Hematopoietic multipotent progenitor cell treated with erythropoietin and hydrocortisone succinate and interleukin-3 and kit ligand, for 6 days (in vitro differentiated cells): ENCODE measurements at places on chromosomes 5 and 9.

DNA sequence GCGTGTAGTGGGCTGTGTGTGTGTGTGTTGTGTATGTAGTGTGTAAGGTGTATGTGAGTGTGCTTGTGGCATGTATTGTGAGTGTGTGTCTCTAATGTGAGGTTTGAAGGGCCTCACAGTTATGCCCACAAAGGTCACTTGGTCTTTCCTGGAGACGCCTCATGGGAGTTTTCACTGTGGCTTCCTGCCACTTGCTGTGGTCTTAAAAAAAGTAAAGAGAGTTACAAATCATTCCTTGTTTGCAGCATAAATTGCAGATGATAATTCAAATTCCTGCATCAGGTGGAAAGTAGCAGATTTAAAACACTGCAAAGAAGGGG lies 72.6 kb downstream of the TENT4A start:
- no peak for DNase-seq

GRCh38 chr9:76510041-76510440 lies 51.1 kb downstream of the GCNT1 start:
- no peak for DNase-seq

- peak; percentile 3 for DNase-seq
These were observed 87.0 kb upstream of the TNC start for GRCh38 chr9:115204904-115205453.

GRCh38 chr5:39178171-39178570 lies 41.2 kb downstream of the FYB1 start:
- peak; percentile 48 for DNase-seq

DNA sequence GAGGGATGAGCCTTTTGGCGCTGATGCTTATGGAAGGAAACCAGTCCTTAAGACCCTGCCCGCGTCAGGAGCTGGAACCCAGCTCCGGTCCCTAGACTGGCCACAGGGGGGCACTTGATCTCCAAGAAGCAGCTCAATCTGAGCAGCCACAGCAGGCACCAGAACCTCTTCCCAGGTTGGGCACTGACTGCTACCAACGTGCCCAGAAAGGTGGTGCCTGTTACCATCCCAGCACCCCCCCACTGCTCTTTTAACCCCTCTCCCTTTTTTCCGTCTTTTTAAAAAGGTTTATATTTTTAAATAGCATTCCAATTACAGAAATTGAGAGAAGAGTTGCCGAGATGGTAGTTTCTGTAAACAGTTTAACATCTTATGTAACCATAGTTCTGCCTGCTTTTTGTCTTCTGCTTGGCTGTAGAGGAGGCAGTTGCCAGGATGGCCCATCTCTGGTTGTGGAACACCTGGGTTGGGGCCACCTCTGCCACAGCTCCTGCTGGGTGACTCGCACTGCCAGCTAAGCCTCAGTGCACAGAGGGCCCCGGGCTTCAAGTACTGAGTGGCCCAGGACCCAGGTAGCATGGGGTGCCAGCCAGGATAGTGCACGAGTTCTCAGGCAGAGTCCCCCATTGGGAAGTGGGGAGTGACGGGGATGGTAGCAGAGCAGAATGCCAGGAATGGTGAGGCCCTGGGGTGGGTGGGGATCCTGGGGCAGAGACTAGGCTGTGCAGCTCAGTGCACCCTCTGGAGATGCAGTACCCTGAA lies 62.8 kb downstream of the PFDN1 start:
- DNase-seq, result peak; percentile 80

DNA sequence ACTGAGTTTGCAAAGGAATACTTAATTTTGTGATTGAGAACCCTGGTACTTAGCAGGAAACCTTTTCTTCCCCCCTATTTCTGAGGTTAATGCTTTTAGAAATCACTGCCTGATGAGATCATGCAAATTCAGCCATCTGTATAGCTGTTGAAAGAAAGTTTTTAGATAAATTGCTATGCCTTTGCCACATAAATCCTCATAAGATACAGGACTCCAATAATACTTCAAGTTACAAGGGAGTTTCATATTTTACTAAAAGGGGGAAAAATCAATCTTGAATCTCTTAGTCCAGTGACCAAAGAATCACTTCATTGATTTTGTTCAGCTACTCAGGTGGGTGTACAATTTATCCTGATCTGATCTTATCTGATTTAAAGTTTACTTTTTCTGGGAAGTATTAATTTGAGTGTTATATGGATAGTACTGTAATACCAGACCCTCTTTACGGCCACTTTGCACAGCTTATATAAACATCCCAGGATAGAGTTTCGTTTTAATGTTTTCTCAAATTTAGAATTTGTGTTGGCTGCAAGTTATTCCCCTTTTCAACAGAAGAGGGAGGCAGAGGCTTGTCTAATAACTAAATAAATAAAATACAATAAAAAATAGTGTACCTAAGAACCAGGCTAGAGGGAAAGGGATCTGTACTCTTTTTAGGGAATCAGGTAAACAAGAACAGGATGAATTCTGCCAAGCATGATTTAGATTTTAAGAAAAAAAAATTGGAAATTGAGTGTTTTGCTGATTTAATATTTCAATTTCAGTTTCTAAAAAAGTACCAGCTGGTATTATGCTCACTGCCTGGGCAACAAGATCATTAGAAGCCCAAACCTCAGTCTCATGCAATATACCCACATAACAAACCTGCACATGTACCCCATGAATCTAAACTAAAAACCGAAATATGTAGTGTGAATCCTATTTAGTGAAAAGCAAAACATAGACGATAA lies 69.1 kb downstream of the PSAT1 start:
- DNase-seq, result peak; percentile 48

DNA sequence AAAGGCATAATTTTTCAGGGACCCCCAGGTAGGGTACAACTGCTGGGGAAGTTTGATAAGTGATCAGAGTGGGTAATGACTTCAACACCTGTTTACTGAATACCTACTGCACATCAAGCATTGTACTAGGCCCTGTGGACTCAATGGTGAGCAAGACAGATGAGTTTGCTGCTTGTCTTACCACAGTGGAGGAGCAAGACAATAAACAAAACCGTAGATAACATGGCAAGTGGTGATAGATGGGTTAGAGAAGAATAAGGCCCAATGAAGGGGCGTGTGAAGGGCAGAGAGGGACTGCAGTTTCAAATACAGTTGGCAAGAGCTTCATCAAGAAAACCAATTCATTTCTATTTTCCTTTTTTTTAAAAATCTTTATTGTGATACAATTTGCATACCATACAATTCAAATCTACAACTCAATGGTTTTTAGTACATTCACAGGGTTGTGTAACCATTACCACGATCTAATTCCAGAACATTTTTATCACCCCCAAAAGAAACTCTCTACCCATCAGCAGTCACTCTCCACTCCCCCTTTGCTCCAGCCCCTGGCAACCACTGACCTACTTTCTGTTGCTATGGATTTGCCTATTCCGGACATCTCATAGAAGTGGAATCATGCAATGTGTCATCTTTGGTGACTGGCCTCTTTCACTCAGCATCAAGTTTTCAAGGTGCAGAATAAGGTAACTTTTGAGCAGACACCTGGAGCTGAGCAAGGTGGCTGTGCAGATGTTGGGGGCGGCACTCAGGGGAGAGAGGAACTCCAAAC lies 31.9 kb upstream of the HAND1 start:
- DNase-seq, result no peak

GRCh38 chr9:7976167-7976755 lies 176.7 kb upstream of the DMAC1 start:
- DNase-seq, result peak; percentile 92
